Motor neuron (in vitro differentiated cells): ENCODE measurements at places on chromosomes 7 and 10.

DNA sequence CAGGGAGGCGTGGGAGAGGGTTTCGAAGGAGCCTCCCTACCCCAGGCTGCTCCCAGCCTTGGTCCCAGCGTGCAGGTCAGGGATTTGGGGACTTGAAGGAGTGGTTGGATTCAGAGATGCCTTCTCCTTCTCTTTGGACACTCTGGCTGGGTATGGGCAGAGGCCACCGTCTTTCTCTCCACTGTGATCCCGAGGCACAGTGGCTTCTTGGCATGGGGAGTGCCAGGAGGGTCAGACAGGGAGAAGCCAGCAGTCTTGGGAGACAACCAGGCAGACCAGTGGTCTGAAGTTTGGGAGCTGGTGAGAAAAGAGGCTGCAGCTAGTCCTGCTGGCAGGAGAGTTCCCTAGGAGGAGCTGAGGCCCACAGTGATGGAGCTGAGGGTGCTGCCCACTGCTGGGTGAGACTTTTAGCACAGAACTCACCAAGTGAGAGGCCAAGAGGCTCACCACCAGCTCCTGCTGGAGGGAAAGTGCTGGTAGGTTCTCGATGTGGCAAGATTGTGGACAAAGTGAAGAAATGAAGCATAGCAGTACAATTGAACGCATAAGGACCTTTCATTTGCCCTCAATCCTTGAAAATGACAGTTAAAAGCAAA is 35.2 kb upstream of the WDFY4 start:
- ATAC-seq = no peak

GRCh38 chr10:125857185-125857760 is 23.8 kb downstream of the DHX32 start:
- no peak for ATAC-seq

GRCh38 chr7:15682751-15683245 is 3.7 kb downstream of the MEOX2 start:
- no peak for ATAC-seq

GRCh38 chr7:5322621-5323410 is 40.1 kb downstream of the SLC29A4 start:
- no peak for ATAC-seq

- ATAC-seq = no peak
Observed at GRCh38 chr10:27844223-27844622, 98.6 kb upstream of the MKX start.

DNA sequence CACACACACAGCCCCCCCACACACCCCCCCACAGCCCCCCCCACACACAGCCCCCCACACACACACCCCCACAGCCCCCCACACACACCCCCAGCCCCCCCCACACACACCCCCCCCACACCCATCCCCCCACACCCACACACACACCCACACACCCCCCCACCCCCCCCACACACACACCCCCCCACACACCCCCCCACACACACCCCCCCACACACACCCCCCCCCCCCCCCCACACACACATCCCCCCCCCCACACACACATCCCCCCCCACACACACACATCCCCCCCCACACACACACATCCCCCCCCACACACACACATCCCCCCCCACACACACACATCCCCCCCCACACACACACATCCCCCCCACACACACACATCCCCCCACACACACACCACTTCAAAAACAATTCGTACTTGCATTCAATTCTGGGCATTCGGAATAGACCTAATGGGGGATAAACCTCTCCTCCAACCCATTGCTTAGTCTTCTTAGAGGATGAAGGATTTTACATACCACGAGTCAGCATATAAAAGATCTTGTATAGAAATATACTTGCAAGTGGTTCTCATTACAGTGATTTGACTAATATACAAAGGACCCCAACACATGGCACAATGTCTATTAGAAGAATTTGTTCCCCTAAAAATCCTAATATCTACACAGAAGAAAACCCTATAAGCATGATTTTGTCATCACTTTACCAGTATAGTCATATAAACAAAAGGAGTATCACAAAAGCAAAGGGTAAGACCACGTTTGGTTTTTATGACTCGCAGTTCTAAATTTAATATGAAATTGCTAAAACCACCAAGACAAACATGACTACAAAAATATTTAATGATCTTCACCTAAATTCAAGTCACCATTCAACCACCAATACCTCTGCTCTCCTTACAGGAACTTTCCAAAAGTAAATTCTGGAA is 80.9 kb downstream of the DIP2C start:
- no peak for ATAC-seq

GRCh38 chr7:157970744-157971143 is 616.9 kb downstream of the PTPRN2 start:
- ATAC-seq = no peak

- no peak for ATAC-seq
Observed at GRCh38 chr7:38052786-38053185, 125.3 kb upstream of the STARD3NL start.

- no peak for ATAC-seq
Observed at GRCh38 chr10:19332304-19332703, 283.7 kb downstream of the MALRD1 start.

DNA sequence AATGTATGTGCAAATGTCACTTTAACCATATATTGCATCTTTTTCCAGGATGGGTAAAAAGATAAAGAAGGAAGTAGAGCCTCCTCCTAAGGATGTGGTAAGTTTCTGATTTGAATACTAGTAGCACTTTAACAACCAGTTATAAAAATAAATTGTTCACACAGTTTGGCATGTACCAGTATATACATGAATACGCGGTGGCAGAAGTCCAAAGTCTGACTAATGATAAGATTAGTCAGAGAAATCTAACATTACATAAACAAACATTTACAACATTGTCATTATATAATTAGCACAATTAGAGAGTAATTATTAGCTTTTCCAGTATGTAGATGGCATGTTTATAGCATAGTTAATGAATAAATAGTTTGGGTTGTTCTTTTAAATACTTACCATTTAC is 4.1 kb downstream of the ARMC3 start:
- ATAC-seq = peak; percentile 20

DNA sequence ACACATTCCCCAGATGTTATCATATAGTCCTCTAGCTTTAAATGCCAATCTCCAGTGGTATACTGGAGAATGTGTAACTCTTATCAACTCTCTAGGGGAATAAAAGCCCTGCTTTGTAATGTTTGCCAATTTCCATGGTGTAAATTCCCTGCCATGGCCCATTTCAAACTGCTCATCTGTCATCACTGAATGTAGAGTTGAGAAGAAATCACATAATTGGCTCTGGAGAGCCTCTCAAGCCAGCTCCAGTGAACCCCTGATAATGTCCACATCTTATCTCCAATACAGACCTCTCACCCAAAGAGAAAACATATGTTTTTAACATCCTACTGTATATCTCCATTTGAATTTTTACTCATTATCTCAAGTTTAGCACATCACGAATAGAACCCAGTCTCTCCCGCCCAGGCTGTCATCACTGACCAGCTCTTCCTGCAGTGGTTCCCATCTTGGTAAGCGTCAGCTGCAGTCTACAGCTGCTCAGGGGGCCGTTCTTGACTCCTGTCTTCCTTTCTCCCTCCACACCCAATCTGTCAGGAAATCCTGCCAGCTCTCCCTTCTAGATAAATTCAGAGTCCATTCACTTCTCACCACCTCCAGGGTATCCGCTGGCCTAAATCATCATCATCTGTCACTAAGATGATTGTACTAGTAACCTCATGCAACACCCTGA is 332.4 kb downstream of the FRMD4A start:
- ATAC-seq = no peak
